ENCODE measurements at places on chromosomes 11 and 22.
A peak's percentile ranks its signal among the peaks of the same experiment; 100 is the strongest.

GRCh38 chr11:28089378-28089777 lies 18.6 kb downstream of the KIF18A start:
- DNase-seq: no peak

DNA sequence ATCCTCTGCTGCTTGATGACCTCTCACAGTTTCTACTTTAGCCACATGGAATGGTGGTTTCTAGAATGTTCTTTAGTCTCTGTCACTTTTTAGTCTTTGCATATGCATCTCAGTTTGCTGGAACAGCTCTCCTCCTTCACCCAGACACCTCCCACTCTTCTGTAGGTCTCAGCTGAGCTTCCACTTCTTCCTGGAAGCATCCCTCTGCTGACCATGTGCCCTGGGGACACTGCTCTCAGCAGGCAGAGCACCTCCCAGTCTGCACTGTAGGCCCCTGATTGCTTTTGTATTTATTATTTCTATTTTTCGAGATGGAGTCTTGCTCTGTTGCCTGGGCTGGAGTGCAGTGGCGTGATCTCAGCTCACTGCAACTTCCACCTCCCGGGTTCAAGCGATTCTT lies 84.0 kb downstream of the GRIK4 start:
- no peak for DNase-seq

GRCh38 chr11:64809781-64810241 lies 540 bp downstream of the MEN1 start:
- no peak for DNase-seq

DNA sequence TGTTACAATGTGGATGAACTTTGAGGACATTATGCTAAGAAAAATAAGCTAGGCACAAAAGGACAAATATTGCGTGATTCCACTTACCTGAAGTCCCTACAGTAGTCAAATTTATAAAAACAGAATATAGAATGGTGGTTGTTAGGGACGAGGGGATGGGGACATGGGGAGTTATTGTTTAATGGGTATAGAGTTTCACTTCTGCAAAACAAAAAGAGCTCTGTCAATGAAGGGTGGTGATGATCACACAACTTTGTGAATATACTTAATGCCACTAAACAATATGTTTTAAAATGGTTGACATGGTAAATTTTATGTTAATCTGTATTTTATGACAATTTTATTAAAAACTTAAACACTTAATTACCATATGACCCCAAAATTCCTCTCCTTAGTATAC lies 26.1 kb downstream of the INTS4 start:
- DNase-seq: no peak

- no peak for DNase-seq
Measured at GRCh38 chr11:78213526-78214330, 25.0 kb downstream of the USP35 start.

- DNase-seq: no peak
Measured at GRCh38 chr11:115999437-115999836, 495.2 kb upstream of the CADM1 start.

DNA sequence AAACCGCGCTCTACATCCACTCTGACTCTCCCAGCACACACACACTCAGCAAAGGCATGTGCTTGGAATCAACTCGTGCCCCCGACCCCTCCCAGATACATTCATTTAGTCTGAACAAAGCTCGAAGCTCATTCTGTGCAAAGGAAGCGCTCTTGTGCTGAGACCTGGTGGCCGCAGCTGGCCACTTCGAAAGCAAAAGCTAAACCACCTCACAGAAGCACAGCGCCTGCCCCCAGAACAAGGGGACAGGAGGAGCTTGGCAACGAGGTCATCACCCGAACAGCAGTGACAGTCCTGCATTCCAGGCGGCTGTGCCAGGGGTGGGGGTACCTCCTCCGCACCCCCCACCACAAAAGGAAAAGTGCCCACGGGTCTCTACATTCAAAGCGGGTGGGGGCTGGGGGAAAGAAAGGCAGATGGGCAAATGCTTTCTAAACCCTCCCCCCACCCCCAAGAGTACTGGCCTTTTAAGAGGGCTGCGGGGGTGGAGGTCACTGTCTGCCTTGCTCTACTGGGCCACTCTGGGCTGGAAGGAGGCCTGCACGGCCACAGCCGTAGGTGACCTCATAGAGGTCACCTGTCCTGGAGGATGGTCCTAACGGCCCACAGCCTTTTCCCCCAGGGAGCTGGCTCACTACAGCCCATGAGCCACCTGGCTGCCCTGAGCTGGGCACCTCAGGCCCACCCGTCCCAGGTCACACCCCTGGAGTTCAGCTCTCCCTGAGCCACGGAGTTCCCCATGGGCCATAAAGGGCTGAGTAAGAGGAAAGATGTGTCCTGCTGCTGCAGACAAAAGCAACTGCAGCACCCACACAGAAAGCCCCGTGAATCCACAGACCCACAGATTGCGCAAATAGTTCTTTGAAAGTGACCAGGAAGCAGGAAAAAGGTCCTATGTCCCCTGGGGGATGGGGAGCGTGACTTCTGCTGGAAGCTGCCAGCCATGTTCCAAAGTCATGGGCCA lies 21.3 kb downstream of the CBX7 start:
- DNase-seq: no peak

DNA sequence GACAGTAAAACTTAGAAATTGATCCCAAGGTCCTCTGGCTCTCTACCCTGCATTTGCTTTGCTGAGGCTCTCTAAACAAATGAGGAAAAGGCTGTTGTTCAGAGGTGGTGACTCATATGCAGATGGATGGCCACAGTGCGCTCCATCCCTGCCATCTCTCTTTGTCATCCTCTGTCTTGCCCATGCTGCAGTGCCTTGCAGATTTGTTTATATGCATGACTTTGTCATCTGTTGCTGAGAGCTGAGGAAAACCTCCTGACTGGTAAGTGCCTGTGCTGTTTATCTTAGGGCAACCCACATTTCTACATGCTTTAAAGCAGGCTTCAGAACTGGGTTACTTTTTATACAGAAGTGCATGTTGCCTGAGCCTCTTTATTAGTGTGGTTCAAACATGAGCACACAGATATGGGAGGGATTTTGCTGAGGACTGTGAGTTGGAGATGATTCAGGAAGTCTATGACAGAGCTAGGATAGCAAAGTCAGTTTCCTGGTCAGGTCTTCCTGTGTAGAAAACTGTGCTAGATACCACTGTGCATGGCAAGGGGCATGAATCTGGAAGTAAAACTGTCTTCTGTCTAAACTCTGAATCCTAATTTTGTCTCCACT lies 57.4 kb downstream of the JAM3 start:
- DNase-seq: no peak

- DNase-seq: no peak
Measured at GRCh38 chr22:23984430-23984829, 4.5 kb downstream of the GSTT2 start.

GRCh38 chr11:65311170-65311678 lies 3.4 kb upstream of the CDC42EP2 start:
- DNase-seq: no peak

DNA sequence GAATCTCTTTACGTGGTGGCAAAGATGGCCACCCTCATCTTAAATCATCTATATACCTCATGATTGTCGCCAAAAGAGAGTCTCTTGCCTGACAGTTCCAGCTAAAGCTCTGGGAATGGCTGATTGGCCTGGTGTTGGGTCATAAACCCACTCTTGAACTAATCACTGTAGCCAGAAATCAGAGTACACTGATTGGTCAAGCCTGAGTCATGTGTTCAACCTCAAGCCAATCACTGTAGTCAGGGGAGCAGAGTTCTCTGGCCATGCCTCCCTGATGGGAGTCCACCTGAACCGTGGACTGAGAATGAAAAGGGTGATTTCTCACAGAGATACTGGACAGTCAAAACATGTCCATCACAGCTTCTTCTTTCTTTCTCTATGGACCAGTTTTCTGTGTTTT lies 45.8 kb downstream of the RCN1 start:
- DNase-seq: no peak

DNA sequence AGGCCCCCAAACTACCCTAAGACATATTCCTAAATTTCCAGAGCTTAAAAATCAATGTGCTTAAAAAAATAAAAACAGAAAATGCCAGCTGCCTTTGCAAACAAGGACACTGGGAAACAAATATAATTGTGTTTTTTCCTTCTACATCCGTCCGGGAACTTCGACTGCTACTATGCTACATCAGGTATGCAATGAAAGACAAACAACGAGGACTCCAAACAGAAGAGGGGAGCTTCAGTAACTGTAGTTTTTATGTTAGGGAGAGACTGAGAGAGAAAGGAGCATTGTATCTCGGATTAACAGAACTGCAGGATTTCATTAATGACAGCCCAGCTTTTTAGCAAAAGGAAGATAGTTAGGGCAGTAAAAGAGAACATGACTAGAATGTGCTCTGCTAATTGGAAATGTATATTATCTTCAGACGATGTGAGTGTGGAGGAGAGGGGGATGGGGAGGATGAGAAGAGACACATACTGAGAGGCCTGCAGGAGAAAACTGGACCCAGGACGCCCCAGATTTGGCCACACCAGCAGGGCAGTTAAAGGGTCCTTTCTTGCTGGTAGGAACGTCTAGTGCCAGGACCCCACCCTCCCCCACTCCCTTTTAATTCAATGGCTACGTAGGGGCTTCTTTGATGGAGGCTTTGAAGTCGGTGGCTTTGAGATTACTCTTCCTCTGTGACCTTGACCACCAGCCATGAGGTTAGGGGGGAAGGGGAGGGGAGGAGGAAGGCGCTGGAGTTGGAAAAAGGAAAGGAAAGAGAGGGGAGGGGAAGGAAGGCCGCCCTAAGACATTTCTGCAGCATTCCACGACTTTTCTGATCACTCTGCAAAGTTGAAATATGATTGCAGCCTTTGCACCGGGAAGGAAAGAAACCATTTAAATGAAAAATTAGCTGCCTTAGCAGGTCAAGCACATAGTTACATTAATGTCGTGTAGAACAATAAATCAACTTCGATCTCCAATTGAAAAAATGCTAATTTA lies 187.1 kb downstream of the BLID start:
- no peak for DNase-seq

DNA sequence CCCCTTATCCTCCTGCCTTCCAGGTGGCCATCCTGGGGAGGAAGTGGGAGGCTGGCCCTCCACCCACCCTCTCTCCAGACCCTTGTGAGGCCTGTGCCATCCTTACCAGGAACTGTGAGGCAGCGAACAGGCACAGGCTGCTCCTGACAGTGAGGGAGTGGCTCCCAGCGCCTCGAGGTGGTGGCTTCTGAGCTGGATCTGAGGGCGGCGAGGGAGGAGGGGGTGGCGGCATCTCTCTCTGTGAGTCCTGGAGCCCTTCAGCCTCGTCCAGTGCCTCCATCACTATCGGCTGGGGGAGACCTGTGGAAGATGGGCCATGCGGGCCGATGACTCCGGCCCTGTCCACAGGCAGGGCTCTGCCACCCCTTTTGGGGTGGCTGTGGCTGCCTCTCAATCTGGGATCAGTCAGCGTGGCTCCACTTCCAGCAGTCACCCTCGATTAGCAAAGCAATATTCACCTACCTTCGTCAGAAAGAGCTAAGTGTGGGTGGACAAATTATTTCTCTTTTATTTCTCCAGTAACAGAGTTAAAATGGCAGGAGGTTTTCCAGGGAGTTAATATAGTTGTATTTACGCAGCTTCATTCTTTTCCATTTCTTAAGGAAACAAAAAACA lies 18.0 kb upstream of the IGSF22 start:
- no peak for DNase-seq

GRCh38 chr11:128457874-128458273 lies 129.5 kb downstream of the ETS1 start:
- no peak for DNase-seq

DNA sequence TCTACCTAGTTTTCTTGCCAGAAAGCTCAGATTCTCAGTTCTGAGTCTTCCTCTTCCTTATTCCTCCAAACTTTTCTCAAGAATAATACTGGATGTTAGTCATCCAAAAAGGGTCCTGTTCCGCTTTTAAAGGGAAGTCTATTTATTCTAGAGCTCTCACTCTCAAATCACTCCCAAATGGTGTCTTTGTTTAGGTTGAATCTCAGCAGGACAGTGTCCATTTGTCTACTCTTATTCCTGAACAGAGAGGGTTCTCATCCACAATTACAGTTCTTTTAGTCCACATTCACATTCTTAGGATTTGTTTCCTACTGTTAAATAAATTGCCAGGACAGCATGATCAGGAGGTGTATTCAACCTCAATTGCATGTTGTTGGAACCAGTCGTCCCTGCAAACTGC lies 61.3 kb downstream of the MUC15 start:
- DNase-seq: no peak

GRCh38 chr11:60242740-60243239 lies at the start of gene MS4A4E:
Gene MS4A4E, minus strand, starts transcription at chr11:60243137. Its CDS starts 13,082 bp downstream, at chr11:60230055.
- DNase-seq: no peak

- peak; percentile 68 for DNase-seq
Measured at GRCh38 chr11:61061081-61061826, 41.0 kb upstream of the CD5 start.

DNA sequence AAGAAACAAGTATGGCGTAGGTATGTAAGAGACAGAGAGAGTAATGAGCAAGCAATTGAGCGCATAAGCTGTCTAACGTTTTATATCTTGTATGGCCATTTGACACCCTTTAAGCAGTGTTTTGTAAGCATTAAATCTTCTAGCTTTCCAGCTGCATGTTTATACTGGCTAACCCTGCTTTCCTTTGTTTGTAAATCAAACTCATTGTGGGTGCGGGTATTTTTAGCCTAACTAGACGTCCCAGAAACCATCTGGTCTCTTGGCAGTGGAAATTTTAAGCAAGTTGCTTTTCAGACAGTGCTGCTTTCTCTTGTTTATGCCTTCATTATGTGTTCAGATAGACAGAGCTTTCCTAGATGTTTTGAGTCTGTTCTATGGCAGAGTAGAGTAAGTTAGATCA lies 73.5 kb downstream of the RNF169 start:
- no peak for DNase-seq

GRCh38 chr11:36214976-36215692 lies 74.1 kb downstream of the COMMD9 start:
- no peak for DNase-seq

DNA sequence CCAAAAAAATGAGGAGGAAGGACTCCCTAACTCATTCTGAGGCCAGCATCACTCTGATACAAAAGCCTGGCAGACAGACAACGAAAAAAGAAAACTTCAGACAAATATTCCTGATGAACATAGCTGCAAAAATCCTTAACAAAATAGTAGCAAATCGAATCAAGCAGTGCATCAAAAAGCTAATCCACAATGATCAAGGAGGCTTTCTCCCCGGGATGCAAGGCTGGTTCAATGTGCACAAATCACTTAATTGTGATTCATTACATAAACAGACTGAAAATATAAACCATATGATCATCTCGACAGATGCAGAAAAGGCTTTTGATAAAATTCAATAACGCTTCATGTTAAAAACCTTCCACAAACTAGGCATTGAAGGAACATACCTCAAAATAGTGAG lies 16.4 kb downstream of the MTMR2 start:
- DNase-seq: no peak

GRCh38 chr11:44765026-44765595 lies 38.3 kb downstream of the TSPAN18 start:
- DNase-seq: no peak

Data from stimulated activated CD8-positive, alpha-beta memory T cell treated with anti-CD3 and anti-CD28 coated beads, Interleukin-15, amount 100 ng/mL, for 4 hours (primary cell).